Cardiac fibroblast (primary cell): ENCODE measurements at places on chromosomes 7 and 10.

- DNase-seq, result peak; percentile 74
Measured at GRCh38 chr7:95596198-95597063, at the start of gene PDK4. Gene PDK4, minus strand, starts transcription at chr7:95596516. Its CDS starts 223 bp downstream, at chr7:95596293.

- no peak for DNase-seq
Measured at GRCh38 chr7:94123136-94123535, 119.0 kb upstream of the BET1 start.

DNA sequence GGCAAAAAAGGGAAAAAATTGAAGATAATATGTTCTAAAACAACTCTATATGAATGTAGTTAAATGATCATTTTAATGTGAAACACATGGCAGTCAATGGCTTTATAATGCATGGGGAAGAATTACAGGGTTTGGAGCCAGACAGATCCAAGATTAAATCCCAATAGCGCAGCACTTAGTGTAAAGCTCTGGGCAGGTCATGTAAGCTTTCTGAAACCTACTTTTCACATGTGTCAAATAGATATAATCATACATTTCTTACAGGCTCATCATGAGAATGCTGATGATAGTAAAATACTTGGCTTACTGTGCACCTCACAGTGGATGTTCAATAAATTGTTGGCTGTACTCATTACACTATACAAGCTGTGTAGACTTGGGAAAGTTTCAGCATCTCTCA lies 48.0 kb upstream of the ZNF365 start:
- DNase-seq, result no peak

DNA sequence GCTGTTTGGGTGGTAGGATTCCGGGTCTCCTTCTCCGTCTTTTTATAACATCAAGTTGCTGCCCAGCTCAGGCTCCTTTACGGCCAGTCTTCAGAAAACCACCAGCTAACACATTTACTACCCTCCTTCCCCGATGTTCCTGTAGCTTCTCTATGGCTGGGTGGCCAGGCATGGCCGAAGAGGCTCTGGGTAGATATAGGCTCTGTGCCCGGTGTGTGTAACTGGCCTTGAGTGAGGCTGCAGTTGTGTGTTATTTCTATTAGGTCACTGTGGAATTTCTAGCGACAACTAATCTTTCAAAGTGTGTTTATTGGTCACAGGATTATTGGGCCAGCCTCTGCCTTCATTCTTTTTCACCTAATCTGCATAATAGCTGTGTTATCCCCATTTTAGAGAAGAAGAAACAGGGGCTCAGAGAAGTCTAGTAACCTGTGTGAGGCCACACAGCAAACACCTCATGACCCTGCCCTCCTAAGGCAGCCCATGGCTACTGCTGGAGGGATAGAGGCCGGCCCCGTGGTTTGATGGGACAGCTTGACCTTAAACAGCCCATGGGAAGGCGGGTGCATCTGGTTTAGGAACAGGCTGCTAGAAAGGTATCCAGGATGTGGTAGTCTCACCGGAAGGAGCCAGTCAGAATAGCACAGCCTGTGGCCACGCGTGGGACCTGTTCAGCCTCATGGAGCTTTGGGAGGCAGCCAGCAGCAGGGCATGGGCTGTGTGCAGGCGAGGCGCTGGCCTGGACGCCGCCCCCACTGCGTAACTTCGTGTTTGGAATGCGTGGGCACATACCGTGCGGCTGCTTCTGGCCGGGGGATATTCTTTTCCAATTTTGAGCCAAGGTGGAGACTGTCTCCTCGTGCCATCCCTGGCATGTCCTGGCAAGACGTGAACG lies 29.7 kb downstream of the HTRA1 start:
- DNase-seq, result no peak

- DNase-seq, result peak; percentile 48
Measured at GRCh38 chr7:73520673-73521635, 1.1 kb downstream of the BAZ1B start.

DNA sequence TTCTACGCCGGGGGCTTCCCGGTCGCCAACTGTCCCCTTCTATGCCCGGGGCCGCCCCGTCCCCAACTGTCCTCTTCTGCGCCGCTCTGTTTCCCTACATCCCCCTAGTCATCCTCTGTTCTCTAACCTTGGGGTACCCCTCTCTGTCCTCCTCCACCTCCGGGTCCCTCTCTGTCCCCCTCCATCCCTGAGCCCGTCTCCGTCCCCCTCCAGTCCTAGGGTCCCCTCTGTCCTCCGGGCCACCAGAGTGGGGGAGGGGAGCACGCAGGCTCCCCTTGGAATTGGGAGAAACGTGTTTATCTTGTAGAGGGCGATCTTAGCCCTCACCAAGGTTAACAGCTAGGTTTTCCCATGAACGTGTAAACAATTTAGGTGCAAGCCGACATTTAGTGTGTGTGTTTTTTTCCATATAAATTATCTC lies 852 bp upstream of the KLF6 start:
- DNase-seq, result peak; percentile 65

DNA sequence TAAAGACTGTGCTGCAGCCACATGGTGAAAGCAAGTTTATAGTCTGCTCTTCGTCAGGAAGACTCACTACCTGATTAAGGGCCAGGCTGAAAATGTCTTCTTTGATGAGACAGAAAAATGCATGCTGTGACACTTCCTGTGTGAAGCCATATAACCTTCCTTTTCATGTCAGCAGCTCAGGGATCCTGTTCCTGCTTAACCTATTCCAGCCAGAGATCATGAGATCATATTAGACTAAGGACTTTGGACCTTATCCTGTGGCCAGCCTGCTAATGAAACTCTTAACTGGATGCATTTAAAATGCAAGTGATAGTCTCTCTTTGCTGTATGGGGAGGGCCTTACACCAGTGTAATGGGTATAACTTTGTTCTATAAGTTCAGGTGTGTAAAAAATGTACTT lies 165.2 kb downstream of the PTEN start:
- DNase-seq, result no peak

GRCh38 chr10:86374664-86375063 lies 8.1 kb upstream of the GRID1 start:
- no peak for DNase-seq

DNA sequence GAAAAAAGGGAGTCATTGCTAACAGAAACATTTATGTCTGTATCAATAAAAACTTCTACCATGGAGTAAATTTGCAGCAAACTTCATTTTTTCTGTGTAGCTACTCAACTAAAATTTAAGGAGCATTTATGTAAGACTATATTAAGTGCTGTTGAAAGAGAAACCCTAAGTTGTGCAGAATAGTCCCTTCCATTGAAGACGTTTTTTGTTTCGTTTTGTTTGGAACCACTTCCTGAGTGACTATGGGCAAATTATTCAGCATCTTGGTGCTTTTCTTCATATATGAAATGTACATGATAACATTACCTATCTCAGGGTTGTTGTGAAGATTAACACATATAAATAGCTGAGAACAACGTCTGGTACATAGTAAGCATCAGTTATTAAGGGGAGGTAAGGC lies 24.3 kb downstream of the SEM1 start:
- no peak for DNase-seq

GRCh38 chr7:40986351-40986873 lies 716.5 kb downstream of the INHBA start:
- peak; percentile 89 for DNase-seq

- no peak for DNase-seq
Measured at GRCh38 chr10:43427166-43427825, 9.6 kb upstream of the ZNF487 start.

DNA sequence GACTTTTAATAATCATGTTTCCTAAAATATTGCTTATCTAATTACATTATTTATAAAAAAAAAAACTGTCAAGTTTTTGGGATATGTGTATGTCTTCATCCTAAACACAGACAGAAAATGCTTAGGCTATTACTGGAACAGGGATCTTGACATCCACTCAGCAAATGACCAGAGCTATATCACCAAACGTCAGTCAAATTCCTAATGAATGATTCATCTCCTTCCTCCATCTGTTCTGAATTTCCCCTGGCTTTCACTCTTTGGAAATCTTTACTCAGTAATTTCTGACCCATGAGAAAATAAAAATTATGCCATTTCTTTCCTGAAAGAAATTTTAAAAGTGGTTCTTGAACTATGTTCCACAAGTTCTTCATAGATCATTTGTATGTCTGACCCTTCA lies 552.4 kb upstream of the KCND2 start:
- DNase-seq, result peak; percentile 87

- no peak for DNase-seq
Measured at GRCh38 chr7:121832347-121832746, 40.6 kb upstream of the PTPRZ1 start.

- DNase-seq, result no peak
Measured at GRCh38 chr7:121195874-121196273, 132.9 kb upstream of the WNT16 start.

DNA sequence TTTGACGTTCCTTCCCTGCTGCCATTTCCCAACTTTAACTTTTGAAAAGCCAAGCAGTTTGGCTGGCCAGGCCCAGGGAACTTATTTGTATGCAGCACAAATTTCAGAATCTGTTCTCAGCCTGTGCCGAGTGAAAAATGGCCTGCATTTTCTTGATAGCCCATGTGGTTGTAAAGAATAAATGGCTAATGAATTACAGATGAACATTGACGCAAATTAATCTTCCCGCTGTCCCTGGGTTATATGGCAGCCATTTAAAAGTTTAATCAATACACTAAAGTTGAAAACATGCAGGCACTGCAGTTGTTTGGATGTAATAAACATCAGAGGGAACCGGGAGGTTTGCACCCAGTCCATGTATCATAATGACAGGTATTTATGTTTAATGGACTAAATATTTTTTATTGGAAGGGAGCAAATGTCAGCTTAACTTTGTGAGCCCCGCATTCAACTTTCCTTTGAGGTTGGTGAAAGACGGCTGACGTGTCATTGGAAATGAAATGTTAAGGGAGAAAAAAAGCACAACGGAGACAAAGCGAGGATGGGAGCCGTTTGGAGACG lies 1092.4 kb downstream of the LRMDA start:
- no peak for DNase-seq

DNA sequence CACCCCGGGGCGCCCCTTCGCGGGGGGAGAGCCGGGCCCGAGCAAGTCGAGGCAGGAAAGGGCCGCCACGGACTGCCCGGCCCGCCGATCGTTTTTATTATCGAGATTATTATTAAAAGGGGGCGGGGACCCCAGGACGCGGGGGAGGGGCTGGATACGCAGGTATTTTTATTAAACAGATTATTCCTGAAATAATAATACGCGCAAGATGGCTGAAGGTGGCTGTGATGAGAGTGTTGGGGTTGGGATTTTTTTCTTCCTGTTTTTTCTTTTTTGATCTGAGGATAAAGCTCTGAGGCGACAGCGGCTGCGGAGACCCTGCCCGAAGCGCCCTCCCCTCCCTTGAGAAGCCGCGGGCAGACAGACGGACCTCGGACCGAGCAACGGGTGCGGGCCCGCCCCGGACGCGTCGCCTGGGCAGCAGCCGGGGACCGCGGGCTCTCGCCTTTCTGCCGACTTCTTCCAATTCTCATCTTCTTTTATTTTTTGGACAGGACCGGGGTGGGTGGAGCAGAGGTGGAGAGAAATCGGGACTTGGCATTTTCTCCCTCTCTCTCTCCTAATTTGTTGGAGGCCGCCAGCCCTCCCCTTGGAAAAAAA lies 1.4 kb upstream of the TRIM8 start:
- DNase-seq, result peak; percentile 71

DNA sequence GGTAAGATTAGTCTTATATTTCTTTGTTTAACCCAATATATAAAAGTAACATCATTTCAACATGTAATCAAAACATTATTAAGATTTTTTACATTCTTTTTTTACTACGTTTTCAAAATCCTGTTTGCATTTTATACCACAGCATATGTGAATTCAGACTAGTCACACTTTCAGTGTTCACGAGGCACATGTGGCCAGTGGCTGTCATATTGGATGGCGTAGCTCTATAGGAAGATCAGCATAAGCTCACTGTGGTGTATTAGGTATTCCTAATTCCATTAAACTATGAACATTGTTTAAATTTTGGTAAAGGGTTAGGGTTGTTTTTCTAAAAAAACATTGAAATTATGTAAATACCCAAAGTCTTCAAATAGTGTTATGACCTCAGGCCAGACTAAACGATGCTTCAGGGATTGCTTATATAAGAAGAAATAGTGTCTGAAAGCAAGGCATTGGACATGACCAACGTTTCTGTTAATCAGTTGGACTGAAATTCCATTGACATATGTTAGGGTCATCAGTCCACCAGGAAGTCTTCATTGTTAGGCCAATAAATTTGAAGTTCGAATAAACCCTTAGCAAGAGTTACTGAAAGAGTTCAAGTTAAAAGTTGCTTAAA lies 97.0 kb downstream of the BICC1 start:
- peak; percentile 43 for DNase-seq

DNA sequence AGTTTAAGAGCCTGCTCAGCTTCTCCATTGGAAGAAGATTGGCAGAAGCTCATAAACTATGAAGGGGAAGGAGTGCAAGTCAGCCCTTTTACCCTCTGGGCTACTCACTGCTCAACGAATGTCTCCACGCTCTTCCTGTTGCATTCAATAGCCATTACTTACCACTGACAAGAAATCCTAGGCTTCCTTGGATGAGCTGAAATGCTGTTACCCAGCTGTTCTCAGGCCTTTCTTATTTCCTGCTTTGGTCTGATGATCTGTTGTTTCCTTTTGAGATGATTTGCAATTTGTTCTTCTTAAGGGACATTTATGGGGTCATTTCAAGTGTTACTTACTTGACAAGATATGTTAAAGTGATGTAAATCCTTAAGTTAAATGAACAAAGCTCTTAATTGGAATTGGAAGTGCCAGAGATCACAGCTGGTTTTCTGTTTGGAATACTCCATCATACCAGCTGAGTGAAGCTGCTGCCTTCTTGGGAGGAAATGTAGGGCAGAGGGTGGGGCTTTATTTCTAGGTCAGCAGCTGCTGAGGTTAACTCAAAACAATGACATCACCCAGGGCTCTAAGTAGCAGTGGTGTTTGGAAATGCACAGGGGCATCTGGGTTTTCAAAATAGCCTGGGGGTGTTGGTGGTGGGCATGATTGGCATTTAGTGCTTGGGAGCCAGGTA lies 170.0 kb downstream of the PRKCQ start:
- peak; percentile 62 for DNase-seq

- DNase-seq, result peak; percentile 3
Measured at GRCh38 chr10:64036321-64036930, 515.2 kb downstream of the REEP3 start.
